ENCODE measurements at places on chromosomes 5 and 9. TPM values are rescaled to one million over a fixed set of nuclear protein-coding genes. Genes with fewer than 3 reads are reported as not detected.

Gene SLC1A1
- total RNA-seq: 86.0 TPM

Gene PCDHA8
- not detected for total RNA-seq

- H3K27ac ChIP-seq: no peak overlapping the region
- no peak for DNase-seq
- H3K36me3 ChIP-seq: no peaks in the 10 kb centered on the region
- H3K4me3 ChIP-seq: no peak overlapping the region
Measured at GRCh38 chr5:160547872-160548271, 126.2 kb downstream of the PTTG1 start.

- peaks cover 12% of the 10 kb centered on the region for H3K4me1 ChIP-seq
- H3K27me3 ChIP-seq: no peaks in the 10 kb centered on the region
- peak overlapping the region; percentile 15 for H3K27ac ChIP-seq
- H3K4me3 ChIP-seq: no peak overlapping the region
Measured at GRCh38 chr5:138763037-138763778, 10.0 kb downstream of the CTNNA1 start.

GRCh38 chr5:122761115-122761514 is 13.8 kb upstream of the SNX2 start:
- H3K27me3 ChIP-seq: no peaks in the 10 kb centered on the region
- no peak overlapping the region for H3K4me3 ChIP-seq
- no peak for DNase-seq

DNA sequence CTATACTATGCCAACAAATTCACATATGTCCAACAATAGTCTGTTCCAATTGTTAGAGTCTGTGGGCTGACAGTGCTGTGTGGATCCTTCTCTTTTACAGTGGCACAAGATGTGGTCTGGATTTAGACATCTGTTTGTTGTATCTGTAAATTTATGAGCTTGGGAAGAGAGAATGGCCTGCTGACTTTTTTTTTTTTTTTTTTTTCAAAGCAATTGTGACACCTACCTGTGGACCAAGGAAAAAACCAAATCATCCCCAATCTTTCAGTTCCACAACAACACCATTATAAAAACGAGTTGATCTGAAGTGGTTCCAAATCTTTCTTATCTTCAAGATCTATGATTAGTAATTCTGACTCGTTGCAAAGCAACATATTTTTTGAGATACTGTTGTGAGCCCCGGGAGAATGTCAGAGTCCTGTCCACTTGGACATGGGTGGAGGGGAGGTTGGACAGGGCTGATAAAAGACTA is 4.9 kb downstream of the IRX2 start:
- H3K4me1 ChIP-seq: peaks cover 15% of the 10 kb centered on the region
- no peak overlapping the region for H3K27ac ChIP-seq
- DNase-seq: no peak
- no peak overlapping the region for H3K4me3 ChIP-seq
- H3K27me3 ChIP-seq: peaks cover 66% of the 10 kb centered on the region
- H3K36me3 ChIP-seq: no peaks in the 10 kb centered on the region

GRCh38 chr9:97874624-97875023 is 21.6 kb downstream of the FOXE1 start:
- no peak overlapping the region for H3K4me3 ChIP-seq
- no peaks in the 10 kb centered on the region for H3K36me3 ChIP-seq
- H3K27ac ChIP-seq: no peak overlapping the region
- no peaks in the 10 kb centered on the region for H3K27me3 ChIP-seq

Gene CYLC2
- not detected for total RNA-seq

DNA sequence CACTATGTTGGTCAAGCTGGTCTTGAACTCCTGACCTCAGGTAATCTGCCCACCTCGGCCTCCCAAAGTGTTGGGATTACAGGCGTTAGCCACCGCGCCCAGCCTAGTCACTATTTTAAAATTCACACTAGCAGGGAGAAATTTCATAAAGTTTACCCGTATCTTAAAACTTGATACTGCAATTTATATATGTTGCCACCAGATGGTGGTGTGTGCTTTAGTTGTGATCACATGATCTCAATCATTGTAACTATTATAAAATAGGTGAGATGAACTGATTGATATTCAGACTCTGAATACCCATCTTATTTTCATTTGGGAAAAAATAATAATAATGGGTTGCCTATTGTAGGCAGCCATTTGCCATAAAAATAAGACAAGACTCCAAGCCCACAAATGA is 1330.4 kb upstream of the WWC1 start:
- no peak overlapping the region for H3K27ac ChIP-seq
- H3K4me1 ChIP-seq: no peaks in the 10 kb centered on the region
- no peaks in the 10 kb centered on the region for H3K27me3 ChIP-seq
- DNase-seq: no peak
- no peak overlapping the region for H3K4me3 ChIP-seq
